ENCODE measurements at places on chromosomes 3 and 15.

DNA sequence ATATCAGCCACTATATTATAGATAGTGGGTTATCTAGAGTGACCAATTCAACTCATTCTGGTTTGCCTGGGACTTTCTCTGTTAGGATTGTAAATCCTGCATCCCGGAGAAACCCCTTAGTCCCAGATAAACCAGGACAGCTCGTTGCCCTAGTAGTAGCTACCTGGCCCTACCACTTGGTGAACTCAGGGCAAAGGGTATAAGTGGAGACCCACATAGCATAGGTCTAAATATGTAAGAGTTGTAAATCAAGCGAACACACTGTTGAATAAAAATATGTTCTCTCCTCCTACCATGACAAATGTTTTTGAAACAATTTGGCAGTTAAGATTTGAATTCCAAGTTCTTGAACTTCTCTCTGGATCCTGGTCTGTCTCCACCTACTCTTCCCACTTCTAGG, 15.7 kb upstream of the LMCD1 start:
- H3K36me3 ChIP-seq = no peaks in the 10 kb centered on the region
- peaks cover 25% of the 10 kb centered on the region for H3K4me1 ChIP-seq
- H3K27me3 ChIP-seq = no peaks in the 10 kb centered on the region
- DNase-seq = no peak

DNA sequence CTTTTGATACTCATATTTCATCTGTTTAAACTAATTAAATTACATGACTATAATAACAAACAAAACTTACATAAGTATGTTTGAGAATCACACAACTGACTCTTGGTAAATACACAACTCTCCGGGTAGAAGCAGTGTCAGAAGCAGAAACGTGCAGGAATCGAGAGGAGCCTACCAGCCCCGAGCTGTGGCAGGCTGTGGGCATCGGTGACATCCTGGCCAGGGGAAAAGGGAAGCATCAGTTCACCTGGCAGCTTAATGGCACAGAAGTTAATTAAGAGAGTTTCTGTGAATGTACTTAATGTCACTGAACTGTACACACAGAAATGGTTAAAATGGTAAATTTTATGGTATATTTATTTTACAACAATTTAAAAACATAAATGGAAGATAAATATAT, 90.2 kb downstream of the CRTC3 start:
- no peak overlapping the region for H3K4me3 ChIP-seq
- H3K4me1 ChIP-seq = no peaks in the 10 kb centered on the region
- DNase-seq = no peak

DNA sequence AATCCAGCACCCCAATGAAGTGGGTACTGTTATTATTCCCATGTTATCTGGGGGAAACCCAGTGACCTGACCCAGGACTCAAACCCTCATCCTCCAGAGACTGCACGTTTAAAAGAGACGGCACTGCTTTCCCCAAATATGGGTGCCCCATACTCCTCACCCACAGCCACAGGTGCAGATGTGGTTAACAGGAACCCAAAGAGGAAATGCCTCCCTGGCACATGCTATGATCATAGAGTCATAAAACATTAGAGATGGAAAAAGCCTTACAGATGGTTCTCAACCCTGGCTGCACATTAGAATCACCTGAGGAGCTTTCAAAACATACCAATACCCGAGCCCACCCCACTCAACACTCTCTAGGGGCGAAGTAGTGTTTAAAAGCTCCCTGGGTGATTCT, 111.5 kb downstream of the SEMA5B start:
- H3K27ac ChIP-seq = no peak overlapping the region
- no peak for DNase-seq
- H3K27me3 ChIP-seq = peaks cover 30% of the 10 kb centered on the region

DNA sequence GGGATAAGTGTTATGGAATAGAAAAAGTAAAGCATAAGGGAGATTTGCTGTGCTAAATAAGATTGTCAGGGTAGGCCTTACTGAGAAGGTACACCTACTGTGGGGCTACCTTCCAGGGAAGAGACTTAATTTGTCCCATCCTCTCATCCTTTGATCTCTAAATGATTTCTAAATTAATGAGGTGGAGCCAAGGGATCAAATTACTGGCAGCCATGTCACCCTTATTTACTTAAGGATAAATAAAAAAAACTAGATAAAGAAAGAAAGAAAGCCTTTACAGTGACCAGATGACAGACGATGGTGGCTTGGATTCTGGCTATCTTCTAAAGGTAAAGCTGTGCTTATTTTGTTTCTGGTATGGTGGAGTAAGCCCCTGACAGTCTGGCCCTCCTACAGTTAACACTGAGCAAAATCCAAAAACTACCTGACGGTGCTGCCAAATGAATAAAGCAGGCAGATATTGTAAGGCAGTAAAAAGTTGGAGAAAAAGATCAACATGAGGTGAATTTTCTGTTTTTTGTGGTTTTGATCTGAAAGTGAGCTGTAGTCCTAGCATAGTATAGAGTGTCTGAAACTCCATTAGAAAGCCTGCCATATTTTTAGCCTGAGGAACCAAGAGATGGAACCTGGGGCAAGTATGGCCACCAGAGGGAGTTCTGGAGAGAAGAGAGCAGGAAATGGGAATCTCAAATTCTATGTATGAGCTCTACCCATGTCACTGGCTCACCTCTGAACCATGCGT, 285.1 kb upstream of the MANF start:
- H3K27ac ChIP-seq = no peak overlapping the region
- H3K27me3 ChIP-seq = peaks cover 8% of the 10 kb centered on the region
- H3K4me3 ChIP-seq = no peak overlapping the region

DNA sequence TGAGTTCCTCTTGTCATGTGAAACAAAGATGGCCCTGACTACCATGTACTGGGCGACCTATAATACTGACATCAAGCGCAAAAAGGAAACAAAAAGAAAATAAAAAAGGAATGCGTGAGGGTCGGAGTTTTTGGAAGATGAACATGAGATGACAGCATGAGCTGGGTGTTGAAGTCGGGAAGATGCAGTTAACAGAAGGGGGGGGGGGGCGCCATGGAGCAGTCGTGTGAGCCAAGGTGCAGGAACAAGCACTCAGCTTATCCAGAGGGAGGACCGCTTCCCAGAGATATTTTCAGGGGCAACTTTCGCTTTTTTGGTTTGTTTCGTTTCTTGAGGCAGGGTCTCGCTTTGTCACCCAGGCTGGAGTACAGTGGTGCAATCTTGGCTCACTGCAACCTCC, 110.2 kb downstream of the RORA start:
- no peaks in the 10 kb centered on the region for H3K36me3 ChIP-seq
- no peak overlapping the region for H3K4me3 ChIP-seq
- no peaks in the 10 kb centered on the region for H3K4me1 ChIP-seq
- peaks cover 33% of the 10 kb centered on the region for H3K27me3 ChIP-seq
- no peak overlapping the region for H3K27ac ChIP-seq
- DNase-seq = no peak

- no peaks in the 10 kb centered on the region for H3K36me3 ChIP-seq
- H3K27ac ChIP-seq = no peak overlapping the region
- peaks cover 51% of the 10 kb centered on the region for H3K27me3 ChIP-seq
- H3K4me1 ChIP-seq = peaks cover 5% of the 10 kb centered on the region
Observed at GRCh38 chr3:151084893-151085226, 604 bp upstream of the MED12L start.

GRCh38 chr3:13073326-13074005, at the start of gene IQSEC1:
Gene IQSEC1, minus strand, starts transcription at chr3:13073429. Its CDS starts 415 bp downstream, at chr3:13073014.
- DNase-seq = no peak
- H3K27ac ChIP-seq = no peak within 1 kb of the TSS
- H3K4me3 ChIP-seq = no peak within 1 kb of the TSS
- H3K4me1 ChIP-seq = no peaks in the 10 kb centered on the region
- no peaks in the 10 kb centered on the region for H3K27me3 ChIP-seq
- H3K36me3 ChIP-seq = no peaks in the 10 kb centered on the region
